Activated T-helper 1 cell treated with Interleukin-2 at 50 U/mL for 16 hours (primary cell): ENCODE measurements at places on chromosomes 7 and 10.

- no peak for DNase-seq
Observed at GRCh38 chr7:104358446-104359132, 30.2 kb downstream of the LHFPL3 start.

GRCh38 chr7:32479574-32480200, 10.5 kb downstream of the LSM5 start:
- no peak for DNase-seq

- DNase-seq = no peak
Observed at GRCh38 chr10:62684911-62685310, 119.6 kb upstream of the ADO start.

GRCh38 chr10:132387764-132388210, 9.2 kb upstream of the PWWP2B start:
- peak; percentile 65 for DNase-seq

- no peak for DNase-seq
Observed at GRCh38 chr7:93036149-93036640, 81.6 kb downstream of the SAMD9 start.

- DNase-seq = no peak
Observed at GRCh38 chr7:1246871-1247526, 14.3 kb downstream of the UNCX start.

DNA sequence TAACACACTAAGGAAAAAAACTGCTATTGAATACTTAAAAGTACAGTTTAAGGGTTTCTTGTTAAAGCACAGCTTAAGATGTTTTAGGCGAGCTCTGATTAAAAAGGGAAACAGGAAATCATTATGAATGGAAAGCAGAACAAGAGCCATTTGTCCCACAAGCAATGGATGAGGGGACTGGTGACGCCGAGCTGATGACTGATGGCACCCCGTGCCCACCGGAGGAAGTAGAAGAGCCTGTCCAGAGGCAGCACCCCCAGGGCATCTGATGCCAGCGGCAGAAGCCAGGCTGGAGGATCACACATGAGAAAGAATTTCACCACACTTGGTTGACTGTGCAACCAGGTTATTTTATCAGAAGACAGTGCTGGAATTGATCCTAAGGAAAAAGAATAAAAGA, 15.0 kb upstream of the INSIG1 start:
- no peak for DNase-seq

GRCh38 chr7:122337011-122337410, 32.5 kb upstream of the FEZF1 start:
- no peak for DNase-seq

DNA sequence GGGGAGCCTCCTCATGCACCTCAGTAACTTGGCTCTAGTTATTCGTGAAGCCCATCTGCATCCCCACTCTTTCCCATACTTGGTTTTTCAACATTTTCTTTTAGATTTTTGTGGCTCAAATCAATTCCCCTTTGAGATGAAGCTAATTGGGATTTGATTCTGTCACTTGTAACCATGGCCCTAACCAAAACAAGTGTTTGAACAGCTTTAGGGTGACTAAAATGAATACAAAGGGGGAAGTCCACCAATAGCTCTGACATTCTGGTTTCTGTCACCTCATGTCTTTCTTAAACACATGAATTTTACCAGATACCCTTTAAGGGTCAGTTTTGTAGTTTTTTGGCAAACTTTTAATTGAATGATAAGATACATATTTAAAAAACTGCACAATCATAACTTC, 87.0 kb downstream of the PCGF5 start:
- DNase-seq = no peak

DNA sequence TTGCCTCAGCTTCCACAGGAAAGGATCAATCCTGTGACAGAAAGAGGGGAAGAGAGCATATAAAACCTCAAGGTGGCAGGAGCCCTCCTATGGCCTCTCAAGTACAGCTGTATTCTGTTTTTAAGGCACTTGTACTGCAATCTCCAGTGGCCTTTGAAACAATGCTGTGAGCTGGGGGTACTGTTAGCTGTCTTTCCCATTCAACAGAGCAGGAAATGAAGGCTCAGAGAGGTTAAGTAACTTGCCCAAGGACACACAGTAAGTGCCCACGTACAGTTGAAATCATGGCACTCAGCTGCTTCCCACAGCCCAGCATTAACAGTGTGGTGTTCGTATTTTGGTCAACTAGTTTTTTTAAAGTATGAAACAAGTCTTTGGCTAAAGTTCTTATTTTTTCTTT, 34.0 kb downstream of the DUSP5 start:
- DNase-seq = no peak

DNA sequence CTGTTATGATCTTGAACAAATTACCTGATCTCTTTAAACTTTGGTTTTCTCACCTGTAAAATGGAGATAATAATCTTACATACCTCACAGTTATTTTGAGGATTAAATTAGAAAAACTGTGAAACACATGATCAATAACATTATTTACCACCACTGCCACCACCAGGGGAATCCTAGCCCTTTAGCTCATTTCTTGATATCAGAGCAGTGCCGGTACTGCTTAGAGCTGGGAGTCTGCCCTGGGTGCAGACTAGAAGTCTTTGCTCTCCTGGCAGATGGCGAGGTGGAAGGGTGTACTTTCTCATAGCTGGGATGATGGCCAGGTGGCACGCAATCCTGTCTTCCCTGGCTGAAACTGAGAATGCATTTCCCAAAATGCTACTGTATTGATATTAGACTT, 12.7 kb upstream of the EFCAB10 start:
- DNase-seq = no peak

GRCh38 chr7:117874191-117874700, 1.0 kb upstream of the CTTNBP2 start:
- DNase-seq = no peak

DNA sequence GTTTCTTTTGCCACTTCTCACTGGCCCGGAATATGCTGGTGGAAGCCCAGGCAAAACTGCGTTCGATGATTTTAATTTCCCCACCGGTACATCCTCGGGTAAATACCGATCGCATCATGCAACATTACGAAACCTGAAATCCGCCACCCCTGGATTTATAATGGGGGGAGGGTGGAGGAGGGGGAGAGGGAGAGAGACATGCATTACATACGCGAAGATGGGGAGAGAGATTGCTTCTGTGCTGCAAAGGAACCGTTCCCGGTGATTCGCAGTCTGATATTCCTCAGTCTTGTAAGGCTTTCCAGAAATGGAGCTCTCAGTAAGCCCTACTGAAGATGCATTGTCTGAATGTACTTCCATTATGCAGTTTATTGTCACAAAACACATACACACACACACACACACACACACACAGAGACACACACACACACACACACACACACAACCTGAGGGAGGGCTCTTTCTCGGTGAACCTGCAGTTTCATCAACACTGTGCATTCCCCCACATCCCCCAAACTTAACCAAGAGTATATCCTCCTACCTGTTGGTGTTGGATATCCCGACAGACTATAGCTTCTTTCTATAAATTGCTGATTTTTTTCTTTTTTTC, 741 bp downstream of the GPR85 start:
- no peak for DNase-seq

DNA sequence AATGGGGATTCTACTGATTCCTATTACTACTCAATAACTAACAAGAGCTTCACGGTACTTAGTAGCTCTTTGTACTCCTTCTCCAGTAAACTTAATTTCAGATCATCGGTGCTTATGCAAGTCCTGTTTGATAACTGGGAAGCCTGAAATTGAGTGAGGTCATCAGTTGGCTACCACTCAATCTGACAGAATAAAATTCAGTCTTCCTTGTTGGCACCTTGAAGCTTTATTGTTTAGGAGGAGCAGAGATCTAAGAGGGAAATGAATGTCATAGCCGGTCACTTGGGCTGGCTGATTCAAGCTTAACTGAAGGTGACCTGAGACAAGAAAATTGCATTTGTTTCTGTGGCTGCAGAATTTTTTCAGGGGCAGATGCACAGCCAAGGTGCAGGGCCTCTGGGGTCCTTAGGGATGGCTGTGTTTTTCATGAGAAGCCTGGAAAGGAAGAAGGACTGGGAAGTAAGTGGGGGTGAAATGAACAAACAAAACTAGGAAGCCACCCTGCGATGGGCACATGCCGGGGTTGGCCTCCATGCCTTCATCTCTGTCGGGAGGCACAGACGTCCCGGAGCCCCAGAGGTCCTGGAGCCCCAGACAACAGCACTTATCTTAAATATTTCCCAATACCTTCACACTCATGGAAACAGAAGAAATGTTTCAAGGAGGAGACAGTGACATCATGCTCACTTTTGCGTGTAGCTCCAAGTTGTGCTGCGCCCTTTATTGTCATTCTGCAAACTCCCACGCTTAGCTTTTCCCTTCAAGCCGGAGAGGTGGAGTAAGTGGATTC, 85.0 kb upstream of the KIF5B start:
- DNase-seq = no peak

- no peak for DNase-seq
Observed at GRCh38 chr10:82821043-82821442, 946.0 kb downstream of the NRG3 start.
